ENCODE measurements at places on chromosomes 1 and 21.
A peak's percentile ranks its signal among the peaks of the same experiment; 100 is the strongest.

GRCh38 chr1:119679223-119679622, 31.2 kb upstream of the ZNF697 start:
- DNase-seq = no peak

GRCh38 chr1:44151332-44151731, 9.9 kb upstream of the KLF18 start:
- DNase-seq = no peak

GRCh38 chr1:198657550-198658064, 18.8 kb downstream of the PTPRC start:
- DNase-seq = no peak

GRCh38 chr1:169595764-169596711, 9.8 kb upstream of the F5 start:
- DNase-seq = no peak

- DNase-seq = no peak
Observed at GRCh38 chr1:42320708-42321107, 14.3 kb downstream of the FOXJ3 start.

DNA sequence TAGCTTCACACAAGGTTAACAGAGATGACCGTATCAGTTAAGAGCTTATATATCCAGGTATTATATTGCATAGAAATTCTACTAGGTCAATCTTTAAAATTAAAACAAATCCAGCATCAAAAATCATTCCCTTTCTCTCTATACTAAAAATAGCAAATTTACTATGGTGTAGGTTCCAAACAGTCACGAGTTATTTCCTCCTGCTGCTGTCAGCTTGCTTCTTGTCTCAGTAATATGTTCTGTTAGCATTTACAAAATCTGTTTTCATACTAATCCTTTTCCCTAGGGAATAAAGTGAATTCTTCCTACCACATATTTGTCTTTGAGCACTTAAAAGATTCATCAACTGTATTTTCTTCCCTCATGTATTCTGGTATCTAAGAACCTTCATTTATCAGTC, 2.5 kb downstream of the WDR26 start:
- DNase-seq = no peak

DNA sequence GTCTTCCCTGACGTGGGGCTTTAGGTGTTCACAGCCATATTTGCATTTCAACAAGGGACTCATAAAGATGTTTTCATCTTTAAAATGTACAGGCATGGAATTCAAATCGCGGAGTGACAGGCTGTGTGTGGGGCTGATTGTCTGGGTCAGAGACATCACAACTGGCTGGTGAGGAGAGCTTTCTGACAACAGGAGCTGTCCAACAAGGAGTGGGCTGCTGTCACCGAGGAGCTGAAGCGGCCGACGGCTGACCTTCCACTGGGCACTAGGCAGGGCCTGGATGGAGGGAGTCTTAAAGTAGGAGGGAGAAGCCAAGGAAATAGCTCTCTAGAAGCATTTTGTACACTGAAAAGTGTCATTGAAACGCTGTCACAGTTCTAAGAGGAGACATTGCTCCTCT, 30.5 kb upstream of the SCMH1 start:
- no peak for DNase-seq

DNA sequence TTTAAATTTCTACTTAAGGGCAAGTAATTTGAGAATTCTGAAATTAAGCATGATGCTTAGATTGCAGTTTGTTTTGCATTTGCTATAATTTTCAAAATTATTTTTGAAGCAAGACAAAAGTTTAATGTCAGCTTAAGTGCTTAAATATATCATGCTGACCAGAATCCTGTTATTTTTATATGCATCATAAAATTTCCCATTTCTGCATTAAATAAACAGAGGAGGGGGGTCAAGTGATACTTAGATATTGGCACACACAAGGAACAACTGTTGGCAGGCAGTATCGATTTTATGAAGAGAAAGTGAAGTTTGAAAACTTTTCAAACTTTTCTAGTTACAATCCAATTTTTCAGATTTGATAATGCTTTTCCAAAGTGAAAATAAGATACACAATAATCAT, 61.0 kb downstream of the MIER1 start:
- DNase-seq = no peak

- DNase-seq = no peak
Observed at GRCh38 chr1:8856689-8857412, 21.6 kb downstream of the ENO1 start.

- DNase-seq = no peak
Observed at GRCh38 chr1:244165701-244166100, 114.6 kb downstream of the ZBTB18 start.

DNA sequence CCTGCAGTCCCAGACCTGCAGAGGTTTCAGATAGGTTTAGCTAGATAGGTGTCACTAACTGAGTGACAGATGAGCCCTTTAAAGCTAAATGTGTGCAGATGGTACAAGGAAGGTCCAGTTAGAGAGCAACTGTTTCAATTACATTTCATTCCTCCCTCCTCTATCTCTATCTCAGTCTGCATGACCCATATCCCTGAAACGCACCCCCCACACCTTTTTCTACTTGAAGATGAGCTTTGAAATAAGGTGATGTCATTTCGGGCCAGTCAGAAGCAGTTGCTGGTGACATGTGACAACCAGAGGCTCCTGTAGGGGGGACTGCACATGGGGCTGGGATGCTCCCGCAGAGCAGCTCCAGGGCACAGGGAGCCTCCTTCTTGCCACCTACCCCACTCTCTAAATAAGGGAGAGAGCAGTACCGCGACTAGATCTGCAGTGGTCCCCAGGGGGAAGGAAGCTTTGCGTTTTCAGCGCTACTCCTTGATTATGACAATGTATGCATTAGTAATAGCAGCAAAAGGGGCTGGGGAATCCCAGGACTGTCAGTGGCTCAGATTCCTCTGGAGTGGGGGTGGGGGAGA, 4.3 kb downstream of the ATP8B2 start:
- DNase-seq = no peak

- no peak for DNase-seq
Observed at GRCh38 chr1:118317842-118318614, 133.0 kb upstream of the SPAG17 start.

DNA sequence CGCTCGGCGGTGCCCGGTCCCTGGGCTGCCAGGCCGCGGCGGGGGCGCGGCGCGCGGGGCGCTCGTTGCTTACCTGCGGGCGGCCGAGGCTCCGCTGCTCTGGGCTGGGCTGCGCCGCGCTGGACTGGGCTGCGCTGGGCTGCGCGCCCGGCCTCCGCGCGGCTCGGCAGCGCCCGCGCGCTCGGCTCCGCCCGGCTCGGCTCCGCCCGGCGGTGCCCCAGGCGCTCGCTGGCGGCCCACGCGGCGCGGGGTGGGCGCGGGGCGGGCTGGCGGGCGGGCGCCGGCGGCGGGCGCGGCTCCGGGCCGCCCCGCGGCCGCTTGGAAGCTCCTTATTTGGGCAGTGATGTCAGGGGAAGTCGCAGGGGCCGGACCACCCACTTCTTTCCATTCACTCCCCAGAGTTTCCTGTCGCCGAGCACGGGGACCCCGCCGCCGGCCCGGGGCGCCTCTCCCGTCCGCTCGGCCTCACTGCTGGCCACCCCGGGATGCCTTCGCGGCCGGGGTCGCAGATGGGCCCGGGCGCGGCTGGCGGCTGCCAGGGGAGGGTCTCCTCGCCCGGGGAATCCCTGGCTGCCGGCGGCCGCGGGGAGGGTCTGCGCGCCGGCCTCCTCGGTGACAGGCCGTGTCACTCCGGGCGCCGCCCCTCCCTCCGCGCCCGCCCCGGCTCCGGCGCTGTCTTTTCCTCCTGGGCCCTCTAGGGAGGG, 177.7 kb upstream of the EDN2 start:
- peak; percentile 70 for DNase-seq

GRCh38 chr1:94143809-94144176, 22.8 kb upstream of the ABCA4 start:
- no peak for DNase-seq

GRCh38 chr1:193411714-193412113, 225.3 kb upstream of the B3GALT2 start:
- no peak for DNase-seq
